ENCODE measurements at places on chromosomes 12 and 14.

DNA sequence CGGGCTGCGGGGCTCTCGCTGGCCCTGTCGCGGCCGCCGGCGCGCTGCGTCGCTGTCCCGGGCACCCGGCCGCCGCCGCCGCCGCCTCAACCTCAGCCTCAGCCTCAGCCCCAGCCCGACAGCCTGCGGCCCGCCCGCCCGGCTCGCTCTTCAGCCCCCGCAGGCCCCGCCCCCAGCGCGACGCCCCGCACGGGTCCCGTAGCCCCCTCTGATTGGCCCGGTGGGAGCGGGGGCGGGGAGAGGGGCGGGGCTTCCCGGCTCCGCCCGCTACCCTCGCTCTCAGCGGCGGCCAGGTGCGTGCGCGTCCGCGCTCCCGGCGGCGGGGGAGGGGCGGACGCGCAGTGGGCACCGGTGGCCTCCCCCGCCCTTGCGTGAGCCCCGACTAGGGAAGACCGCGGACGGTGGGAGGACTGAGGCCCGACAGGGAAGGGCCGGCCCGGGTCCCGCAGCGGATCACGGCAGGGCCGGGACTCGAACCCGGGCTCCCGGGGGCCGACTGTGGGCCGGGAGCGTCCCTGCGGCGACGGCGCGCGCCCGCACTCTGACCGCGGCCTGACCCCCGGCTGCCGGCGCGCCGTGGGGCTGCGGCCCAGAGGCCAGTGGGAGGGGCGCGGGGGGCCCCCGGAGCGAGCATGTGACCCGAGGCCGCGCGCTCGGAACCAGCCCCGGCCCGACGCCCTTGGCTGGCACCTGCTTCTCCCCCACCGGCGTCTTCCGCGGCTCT lies at the start of gene PPP1R13B:
Gene PPP1R13B (minus strand): TSS at position 125 of the 724 bp plus-strand sequence. CDS start 268 bp downstream, outside the sequence.
- DNase-seq: peak; percentile 72

- DNase-seq: no peak
These were observed 298.1 kb upstream of the FOXG1 start for GRCh38 chr14:28468191-28469151.

DNA sequence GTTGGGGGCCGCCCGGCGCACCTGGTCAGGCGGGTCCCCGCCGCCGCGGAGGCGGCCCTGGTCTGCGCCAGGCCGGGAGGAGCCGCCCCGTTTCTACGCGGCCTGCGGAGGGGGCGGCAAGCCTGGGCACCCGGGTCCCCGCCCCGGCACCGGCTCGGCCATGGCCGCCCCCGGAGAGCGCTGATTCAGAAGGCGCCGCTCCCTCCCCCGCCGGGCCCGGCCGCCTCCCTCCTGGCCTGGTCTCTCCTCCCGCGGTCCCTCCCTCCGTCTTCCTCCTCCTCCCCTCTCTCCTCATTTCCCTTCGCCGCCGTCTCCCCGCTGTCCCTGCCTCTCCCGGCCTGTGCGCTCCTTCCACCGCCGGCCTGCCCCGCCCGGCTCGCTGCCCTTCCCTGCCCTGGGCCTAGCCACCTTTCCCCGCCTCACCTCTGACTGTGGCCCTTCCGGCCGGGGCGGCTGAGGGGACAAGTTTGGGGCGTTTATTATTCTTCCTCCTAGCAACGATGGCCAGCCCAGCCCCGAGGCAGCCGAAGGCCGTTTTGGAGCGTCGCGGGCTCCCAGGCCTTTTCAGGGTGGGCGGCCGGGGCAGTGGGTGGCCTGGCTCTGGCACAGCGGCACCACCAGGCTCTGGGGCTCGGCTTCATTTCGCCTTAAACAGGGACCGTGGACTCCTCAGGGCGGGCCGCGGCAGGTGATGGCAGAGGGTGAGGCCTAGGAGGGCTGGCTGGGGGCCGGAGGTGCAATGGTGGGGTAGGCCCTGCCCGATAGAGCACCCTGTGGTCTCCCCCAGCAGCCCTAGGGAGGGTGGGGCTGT lies 768 bp downstream of the CEP170B start:
- no peak for DNase-seq

GRCh38 chr12:61798778-61799177 lies 461.4 kb upstream of the USP15 start:
- DNase-seq: no peak

- DNase-seq: no peak
These were observed 3.6 kb downstream of the TPH2 start for GRCh38 chr12:71942259-71942658.

DNA sequence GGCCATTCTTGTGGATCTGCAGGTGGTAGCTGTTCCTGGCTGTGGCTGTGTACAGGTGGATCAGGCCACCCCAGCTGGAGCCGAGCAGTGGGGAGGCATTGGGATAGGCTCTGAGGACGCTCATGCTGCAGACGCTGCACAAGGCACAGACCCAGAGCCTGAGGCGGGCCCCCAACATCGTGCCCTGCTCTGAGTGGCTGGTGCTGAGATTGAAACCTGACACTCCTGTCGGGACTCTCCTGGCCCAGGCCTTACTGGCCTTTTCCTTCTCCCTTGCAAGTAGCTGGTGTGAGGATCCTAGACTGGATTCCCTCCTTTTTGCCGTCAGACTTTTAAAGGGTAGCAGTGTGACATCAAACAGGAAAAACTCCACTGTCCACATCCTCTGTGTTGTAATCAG lies at the start of gene FGF23:
Gene FGF23 (minus strand): TSS at position 308 of the 400 bp plus-strand sequence. CDS start 130 bp downstream, at position 178.
- DNase-seq: no peak

- DNase-seq: peak; percentile 45
These were observed 1.5 kb downstream of the RAP1B start for GRCh38 chr12:68612202-68612601.

GRCh38 chr12:113439606-113440030 lies 17.4 kb downstream of the SDSL start:
- no peak for DNase-seq

DNA sequence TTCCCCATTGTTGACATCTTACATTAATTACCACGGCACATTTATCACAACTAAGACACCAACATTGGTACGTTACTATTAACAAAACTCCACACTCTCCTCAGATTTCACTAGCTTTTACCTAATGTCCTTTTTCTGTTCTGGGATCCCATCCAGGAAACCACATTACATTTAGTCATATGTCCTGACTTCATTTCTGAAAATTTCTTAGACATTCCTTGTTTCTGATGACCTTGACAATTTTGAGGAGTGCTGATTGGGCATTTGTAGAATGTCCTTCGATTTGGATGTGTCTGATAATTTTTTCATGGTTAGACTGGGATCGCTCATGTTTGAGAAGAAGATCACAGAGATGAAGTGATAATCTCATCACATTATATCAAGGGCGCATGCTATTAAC lies 34.6 kb upstream of the ACSM4 start:
- no peak for DNase-seq

GRCh38 chr12:123690191-123690840 lies 19.4 kb downstream of the TCTN2 start:
- no peak for DNase-seq

DNA sequence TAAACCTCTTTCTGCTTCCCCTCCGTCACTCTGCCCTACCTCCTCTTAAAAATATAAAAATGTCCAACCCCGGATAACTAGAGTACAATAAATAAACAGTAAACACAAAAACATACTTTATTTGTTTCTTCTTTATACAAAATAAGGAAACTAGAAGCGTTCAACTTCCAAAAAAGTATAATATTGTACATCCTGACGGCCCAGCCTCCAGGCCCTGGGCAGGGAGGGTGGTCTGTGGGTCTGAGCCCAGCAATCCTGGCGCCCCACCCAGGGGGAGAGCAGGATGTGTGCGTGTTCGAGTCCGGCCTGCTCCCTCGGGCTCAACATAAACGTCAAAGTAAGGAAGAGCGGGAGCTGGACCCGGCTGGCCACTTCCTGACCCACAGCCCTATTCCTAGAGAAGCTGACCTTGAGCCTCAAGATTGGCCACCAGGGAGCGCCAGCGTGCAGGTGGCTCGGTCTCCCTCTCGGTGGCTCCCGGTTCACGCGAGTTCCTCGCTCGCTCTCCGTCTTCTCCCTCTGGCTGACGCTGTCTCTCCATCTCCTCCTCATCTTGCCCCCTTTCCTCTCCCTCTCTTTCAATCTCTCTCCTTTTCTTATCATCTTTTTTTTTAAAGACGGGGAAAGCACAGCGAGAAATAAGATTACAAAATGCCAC lies 9.4 kb downstream of the LHX5 start:
- DNase-seq: peak; percentile 64

- DNase-seq: no peak
These were observed 49.1 kb upstream of the PTPRB start for GRCh38 chr12:70686299-70686698.

- no peak for DNase-seq
These were observed 135.5 kb downstream of the DPF3 start for GRCh38 chr14:72758420-72758819.

DNA sequence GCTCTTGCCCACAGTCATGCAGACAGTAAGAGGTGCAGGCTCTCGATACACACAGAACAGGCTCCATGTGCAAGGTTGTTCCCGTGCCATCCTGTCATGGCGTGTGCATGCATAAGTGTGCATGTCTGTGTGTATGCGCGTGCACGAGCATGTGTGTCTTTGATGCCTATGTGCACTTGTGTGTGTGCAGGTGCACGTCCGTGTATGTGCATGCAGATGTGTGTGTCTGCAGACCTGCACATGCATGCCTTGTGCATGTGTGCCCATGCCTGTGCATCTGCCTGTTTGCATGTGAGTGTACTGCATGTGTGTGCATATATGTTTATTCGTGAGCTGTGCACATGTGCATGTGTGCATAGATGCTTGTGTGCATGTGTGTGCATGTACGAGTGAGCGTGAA lies 309.8 kb downstream of the TMEM121 start:
- DNase-seq: no peak

DNA sequence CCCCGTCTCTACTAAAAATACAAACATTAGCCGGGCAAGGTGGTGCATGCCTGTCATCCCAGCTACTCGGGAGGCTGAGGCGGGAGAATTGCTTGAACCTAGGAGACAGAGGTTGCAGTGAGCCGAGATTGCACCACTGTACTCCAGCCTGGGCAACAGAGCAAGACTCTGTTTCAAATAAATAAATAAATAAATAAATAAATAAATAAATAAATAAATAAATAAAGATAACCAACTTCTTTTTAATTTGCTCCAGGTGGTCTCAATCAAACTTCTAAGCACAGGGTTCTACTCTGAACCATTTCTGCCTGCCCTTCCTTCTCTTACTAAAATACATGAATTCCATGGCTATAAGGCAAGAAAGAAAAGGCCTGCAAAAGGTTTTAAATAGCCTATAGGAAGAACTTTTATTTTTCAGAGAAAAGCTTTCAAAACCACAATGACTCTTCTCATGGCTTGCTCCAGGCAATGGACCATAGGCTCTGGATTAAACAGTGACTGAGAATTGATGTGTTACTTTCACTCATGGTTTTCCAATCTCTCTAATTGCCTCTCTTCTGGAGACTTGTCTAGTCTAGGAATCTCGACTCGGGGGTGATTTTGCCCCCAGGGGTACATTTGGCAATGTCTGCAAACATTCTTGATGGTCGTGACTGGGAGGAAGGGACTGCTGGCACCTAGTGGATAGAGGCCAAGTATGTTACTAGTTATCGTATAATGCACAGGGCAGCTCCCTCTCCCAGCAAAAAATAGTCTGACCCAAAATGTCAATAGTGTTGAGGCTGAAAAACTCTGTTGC lies 14.4 kb downstream of the IGF1 start:
- DNase-seq: no peak

GRCh38 chr12:122545855-122546254 lies 18.8 kb downstream of the KNTC1 start:
- no peak for DNase-seq

DNA sequence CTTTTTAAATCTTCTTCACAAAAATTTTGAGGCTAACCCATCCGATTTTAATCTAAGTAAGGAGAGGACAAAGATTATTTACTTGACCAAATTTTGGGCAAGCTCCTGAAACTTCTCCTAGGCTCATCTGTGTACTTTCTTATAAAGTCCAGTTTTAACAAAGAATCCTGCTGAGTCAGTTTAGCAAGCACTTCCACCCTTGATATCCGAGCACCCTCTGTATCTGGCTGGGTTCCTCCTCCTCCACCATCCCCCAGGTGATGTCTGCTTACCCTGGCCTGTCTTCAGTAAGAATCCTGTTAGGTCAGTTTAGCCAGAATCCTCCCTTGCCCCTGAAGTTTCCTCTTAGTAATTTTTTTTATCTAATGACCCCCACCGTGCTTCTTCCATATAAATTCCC lies 140.5 kb downstream of the PHLDA1 start:
- no peak for DNase-seq

DNA sequence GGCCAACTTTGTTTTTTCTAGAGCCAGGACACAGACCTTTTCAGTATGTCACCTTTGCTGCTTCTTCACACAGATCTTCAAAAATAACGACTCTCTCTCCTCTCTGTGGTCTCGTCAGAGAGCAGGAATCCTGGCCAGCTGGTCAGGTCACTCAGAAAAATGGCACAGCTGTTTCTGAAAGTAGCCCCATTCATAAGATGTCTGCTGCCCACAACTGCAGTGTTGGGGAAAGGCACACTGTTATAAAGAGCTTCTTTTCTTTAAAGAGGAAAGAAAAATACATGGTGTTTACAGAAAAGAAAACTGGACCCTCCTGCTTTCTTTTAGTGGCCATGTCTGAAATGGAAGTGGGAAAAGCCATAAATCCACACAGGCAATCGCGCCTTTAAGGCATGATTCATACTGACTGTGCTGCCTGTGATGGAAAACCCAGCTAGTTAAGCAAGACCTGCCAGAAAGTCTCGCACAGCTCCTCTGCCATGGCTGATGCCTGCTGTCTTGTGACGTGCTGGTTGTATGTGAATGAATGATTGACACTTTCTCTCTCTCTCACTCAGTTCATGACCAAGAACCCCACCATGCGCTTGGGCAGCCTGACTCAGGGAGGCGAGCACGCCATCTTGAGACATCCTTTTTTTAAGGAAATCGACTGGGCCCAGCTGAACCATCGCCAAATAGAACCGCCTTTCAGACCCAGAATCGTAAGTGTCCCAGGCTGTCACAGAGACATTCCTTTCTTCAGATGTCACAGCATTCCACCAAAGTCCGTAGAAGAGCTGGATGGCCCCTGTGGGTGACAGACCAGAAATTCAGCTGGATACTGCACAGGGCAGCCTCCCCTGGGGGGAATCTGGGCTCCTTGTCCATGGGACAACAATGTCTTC lies 147.9 kb upstream of the HIF1A start:
- DNase-seq: no peak

GRCh38 chr12:30911207-30911606 lies 15.3 kb upstream of the TSPAN11 start:
- DNase-seq: no peak

DNA sequence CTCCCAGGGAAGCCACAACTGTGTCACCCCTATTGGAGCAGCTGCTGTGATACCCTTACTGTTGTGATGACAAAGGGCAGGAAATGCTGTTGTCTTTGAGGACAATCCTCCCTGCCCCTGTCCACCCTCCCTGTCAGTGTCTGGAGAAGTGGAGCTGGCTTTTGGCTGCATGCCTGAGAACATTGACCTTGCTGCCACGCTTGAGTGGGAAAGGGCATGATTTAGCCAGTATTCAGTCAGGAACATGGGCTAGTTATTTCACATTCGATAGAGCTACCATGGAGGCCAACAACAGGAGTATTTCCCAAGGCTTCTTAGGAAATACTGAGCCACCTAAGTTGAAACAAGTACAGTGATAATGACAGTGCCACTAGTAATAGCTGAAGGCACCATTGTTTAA lies 59.4 kb downstream of the MYRFL start:
- no peak for DNase-seq

GRCh38 chr12:58405363-58405762 lies 464.0 kb downstream of the ATP23 start:
- no peak for DNase-seq
